ENCODE measurements at places on chromosomes 13 and 19. TPM values are rescaled to one million over a fixed set of nuclear protein-coding genes. Genes with fewer than 3 reads are reported as not detected.

The KLK1 gene
- not detected for total RNA-seq

The ZNF85 gene
- 9.5 TPM for total RNA-seq

The PRR19 gene
- total RNA-seq: 1.0 TPM

The KMT5C gene
- total RNA-seq: 13.5 TPM

Measured in endothelial cell of umbilical vein (primary cell).